ENCODE measurements at places on chromosomes 4 and X.

DNA sequence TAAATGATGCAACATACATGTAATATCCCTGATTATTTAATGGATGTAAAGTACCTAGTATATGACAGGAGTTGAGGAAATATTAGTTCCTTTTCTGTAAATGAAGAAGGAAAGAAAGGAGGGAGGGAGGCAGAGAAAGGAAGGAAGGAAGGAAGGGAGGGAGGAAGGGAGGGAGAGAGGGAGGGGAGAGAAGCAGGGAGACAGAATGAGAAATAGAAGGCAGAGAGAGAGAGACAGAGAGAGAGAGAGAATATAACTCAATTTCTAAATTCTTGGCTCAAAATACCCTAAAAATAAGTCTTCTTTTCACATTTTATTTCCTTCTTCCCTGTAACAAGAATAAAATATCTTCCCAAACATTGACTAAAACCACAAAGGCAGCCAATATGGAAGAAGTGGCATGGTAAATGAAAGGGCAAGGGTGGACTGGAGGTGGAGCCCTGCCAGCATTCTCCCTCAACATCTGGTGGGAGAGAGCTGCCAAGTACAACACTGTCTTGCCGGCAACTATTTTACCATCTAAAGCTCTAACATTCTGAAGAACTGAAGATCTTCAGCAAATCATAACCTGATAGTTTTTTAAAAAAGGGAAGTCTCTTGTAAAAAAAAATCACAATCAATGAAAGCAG, 245.1 kb downstream of the PPP3CA start:
- DNase-seq = no peak

GRCh38 chrX:43559644-43560043, 96.5 kb upstream of the MAOA start:
- peak; percentile 13 for DNase-seq

GRCh38 chr4:138951764-138952163, 63.8 kb upstream of the NOCT start:
- DNase-seq = no peak

DNA sequence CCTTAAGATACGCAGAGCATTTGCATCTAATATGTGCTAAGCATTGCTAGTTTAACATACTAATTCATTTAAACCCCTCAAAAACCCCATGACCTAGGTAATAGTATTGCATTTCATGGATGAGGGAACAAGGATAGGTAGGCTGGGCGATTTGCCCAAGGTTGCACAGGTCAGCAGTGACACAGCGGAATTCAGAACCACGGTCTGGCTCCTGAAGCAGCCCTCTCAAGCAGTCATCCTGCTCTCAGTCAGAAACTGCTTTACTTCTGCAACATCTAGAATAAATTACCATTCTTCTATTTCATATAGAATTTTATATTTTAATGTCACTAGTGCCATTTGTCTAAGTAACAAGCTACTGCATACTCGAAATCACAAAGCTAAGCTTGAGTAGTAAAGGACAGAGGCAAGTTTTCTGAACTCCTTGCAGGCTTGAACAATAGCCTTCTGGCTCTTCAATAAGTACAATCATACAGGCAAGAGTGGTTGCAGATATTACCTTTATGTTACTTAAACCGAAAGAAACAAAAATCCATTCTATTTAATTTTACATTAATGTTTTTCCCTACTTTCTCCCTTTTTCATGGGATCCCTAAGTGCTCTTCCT, 555 bp upstream of the SPP1 start:
- DNase-seq = no peak

DNA sequence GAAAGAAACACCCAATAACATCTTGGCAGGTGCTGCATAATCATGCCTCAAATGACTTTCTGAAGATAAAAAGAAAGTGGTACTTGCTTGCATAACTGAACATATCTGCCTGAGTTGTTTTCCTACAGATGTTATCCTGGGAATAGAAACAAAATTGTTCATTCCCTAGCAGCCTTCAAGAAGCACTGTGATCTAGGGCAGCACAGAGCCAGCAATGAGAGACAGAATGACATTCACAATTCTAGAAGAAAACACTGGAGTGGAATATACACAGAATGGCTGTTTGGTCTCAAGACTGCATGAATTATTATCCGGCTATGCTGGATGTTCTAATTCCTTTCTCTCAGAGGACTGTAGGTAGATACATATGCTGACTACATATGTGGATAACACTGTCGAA, 790.9 kb downstream of the PDHA2 start:
- DNase-seq = no peak

DNA sequence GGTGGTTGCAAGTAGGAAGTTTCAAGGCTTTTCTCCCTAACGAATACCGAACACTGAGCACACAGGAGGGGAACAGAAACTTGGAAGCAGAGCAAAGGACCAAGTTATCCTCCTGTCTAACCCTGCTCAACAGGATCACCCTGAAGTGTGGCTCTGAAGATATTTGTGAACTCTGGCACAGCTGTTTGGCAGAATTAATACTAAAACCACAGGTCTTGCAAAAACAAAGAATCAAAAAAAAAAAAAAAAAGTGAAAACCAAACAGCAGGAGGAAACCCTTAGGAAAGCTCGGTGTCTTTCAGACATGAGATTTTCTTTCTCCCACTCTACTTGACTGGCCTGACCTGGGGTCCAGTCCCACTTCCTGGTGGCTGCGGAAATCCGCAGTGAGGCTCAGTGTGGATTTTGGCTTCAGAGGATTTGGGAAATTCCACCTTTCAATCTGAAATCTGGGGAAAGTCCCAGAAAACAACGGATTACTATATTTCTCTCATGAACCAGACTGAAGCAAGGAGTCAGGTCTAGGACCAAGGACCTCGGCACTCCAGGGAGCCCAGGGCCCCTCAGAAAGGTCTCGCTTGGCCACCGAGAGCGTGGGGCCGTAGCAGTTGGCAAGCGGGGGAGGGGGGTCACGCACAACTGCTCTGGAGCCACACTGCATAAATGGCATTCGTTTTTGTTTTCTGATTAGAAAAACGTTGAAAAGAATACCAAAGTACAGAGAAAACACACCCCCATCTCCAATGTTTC, 867 bp downstream of the TIFA start:
- DNase-seq = peak; percentile 45

- DNase-seq = no peak
Observed at GRCh38 chrX:154488336-154489075, 1.9 kb downstream of the SLC10A3 start.

DNA sequence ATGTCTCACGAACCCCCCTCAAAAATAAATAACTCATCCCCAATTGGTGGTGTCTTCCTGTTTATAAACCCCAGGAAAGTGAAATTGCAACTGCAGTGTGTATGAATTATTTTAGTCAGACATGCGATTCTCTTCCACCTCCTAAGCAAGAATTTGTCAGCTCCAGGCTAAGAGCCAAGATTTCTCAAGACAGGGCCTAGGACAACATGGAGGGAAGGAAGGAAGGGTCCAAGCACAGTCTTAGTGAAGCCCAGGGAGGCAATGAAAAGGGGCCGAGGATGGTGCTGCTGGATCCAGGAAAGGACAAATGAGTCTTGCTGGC, 20.0 kb downstream of the SH3KBP1 start:
- DNase-seq = no peak

- no peak for DNase-seq
Observed at GRCh38 chrX:45187731-45188130, 12.9 kb downstream of the DIPK2B start.

DNA sequence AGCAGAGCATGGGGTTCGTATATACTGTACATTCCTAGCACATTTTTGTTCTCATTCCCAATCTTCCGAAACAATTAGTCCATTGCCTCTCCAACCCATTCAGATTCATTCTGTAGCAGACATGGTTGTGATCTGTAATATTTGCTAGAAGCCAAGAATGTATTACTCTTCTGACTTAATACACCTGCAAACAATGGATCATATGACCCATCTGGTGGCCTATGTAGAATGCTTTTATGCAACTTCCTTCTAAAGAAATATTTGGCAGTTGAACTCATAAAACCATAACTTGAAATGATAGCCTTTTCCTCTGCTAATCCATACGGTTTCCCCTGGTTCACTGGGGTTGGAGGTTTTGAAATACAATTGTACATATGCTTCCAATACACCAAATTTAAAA, 32.8 kb upstream of the SGMS2 start:
- no peak for DNase-seq

DNA sequence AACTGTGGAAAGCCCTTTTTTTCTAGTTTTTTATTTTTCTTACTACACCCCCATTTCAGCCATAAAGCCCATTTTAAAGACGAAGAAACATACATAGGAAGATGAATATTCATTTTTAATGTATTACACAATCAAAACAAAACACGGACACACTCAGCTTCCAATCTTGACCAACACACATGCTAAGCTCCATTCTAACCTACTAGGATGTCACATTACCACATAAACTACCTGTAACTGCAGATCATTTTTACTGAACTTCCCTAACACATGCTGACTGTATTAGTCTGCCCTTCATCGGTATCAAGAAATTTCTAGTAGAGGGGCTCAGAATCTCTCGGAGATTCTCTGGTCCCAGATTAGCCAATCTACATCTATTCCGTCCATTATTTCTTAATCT, 1.8 kb downstream of the CCNI start:
- no peak for DNase-seq

DNA sequence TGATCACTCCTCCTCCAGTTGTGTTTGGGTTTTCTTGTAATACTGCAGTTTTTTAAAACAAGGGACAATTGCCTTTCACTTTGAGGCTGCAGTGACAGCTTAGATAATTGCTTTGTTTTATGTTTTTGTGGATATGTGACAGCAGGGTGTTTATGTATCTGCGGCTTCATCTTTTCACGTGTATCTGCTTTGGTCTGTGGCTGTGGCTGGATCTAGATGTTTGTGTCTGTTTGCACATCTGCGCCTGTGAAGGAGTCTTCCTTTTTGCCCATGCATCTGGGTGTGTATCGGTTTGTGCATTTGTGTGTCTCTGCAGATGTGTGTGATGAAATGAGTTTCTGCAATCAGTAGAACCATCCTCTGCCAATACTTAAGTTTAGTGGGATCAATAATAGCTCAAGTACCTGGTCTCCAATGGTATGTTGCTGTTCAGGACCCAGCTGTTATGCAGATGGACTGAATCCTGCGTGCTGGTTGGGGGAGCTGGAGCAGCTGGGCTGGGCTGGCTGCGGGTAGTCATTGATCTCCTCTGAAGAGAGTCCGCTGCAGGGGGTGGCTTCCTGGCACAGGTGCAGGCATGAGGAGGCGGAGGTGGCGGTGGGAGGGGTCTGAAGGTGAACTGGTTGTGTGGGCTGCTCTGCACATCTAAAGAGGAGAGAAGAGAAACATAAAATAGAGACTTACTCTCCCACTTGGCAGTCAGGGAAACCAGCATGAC, 390.3 kb downstream of the SH2D1A start:
- peak; percentile 74 for DNase-seq

DNA sequence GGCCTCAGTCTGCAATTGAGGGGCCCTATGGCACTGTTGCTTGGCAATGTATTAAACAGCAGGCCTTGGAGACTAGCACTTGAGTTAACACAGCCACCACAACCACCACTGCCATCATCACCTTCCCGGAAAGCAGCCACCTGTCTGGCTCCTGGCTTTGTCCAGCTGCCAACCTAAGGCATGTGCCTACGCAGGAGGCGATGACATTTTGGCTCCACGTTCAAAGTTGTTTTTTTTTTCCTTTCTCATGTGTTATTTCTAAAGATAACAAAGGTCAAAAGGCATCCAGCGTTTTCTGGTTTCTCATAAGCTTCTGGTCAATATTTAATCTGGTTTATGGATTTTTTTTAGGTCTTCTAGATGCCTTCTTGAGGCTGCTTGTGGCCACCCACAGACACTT, 7.5 kb downstream of the CLDN2 start:
- DNase-seq = no peak
